ENCODE measurements at places on chromosomes 4 and X.

GRCh38 chr4:5144384-5144783 is 93.1 kb downstream of the STK32B start:
- DNase-seq: no peak

DNA sequence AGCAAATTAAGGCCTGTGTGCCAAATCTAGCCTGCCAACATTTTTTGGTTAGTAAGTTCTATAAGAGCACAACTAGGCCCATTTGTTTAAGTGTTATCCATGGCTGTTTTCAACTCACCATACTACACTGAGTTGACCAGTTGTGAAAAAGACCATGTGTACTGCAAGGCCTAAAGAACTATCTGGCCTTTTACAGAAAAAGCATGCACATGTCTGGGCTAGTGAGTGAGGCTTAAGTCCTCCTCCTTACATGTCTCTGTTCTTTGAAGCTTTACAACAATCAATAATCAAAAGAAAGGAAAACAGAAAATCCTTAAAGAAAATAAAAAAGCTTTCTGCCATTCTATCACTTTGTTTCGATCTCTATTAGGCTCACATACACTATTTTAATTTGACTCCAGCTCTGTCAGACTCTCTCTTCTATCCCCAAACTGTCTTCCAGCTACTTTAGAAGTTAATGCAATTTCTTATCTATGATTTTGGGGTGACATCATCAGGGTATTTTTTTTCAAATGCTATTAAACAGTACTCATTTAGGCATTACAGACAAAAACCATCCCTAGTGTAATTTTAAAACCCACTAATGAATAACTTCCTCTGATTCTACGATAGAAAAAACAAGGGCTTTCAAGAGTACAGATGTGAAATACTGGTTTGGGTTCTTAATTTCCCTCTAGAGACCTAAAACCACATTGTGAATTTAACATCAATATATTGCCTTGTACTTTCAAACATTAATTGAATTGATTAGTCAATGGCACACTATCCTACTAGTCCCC is 161.8 kb downstream of the MAB21L2 start:
- DNase-seq: no peak

- DNase-seq: no peak
Observed at GRCh38 chr4:99755223-99755944, 61.2 kb upstream of the DAPP1 start.

- DNase-seq: no peak
Observed at GRCh38 chrX:133335027-133335426, 80.3 kb downstream of the GPC4 start.

- no peak for DNase-seq
Observed at GRCh38 chr4:134024251-134024650, 177.3 kb downstream of the PABPC4L start.

GRCh38 chr4:111871802-111872201 is 273.5 kb upstream of the FAM241A start:
- no peak for DNase-seq

- DNase-seq: no peak
Observed at GRCh38 chr4:86675548-86675947, 81.4 kb downstream of the PTPN13 start.

DNA sequence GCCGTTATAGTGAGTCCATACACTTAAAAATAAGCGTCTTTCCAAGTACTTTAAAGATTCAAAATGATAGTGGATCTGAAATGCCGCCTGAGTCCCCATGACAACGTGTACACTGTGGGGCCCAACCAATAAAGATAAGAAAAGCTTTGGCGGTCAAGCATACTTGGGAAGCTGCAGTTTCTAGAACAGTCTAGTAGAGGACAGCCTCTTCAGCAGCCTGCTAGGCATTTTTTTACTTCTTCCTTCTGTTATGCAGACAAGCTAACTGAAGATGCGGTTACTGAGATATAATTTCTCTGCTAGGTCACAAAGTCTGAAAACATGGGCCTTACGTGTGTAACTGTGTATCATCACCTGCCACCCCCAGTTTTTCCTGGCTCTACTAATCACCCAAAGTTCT is 402 bp upstream of the UPRT start:
- no peak for DNase-seq

GRCh38 chrX:103309860-103310554 is 783 bp downstream of the BEX2 start:
- no peak for DNase-seq

- no peak for DNase-seq
Observed at GRCh38 chr4:1418494-1419285, 12.4 kb upstream of the NKX1-1 start.

All from activated CD4-positive, alpha-beta T cell treated with anti-CD3 and anti-CD28 coated beads, Interleukin-2, amount 50 U/mL, for 24 hours (primary cell).